Kidney epithelial cell (primary cell): ENCODE measurements at places on chromosomes 13 and 19. TPM values are rescaled to one million over a fixed set of nuclear protein-coding genes. Genes with fewer than 3 reads are reported as not detected.

GRCh38 chr13:43044720-43045301 lies 21.4 kb downstream of the DNAJC15 start:
- no peak for DNase-seq

- no peak for DNase-seq
These were observed 17.8 kb upstream of the ZNF730 start for GRCh38 chr19:23098988-23099387.

- no peak for DNase-seq
These were observed 72.8 kb downstream of the GNG7 start for GRCh38 chr19:2629491-2630351.

- no peak for DNase-seq
These were observed 64.8 kb upstream of the DOCK9 start for GRCh38 chr13:99042521-99043250.

- no peak for DNase-seq
These were observed 665.6 kb upstream of the ARGLU1 start for GRCh38 chr13:107233541-107233940.

- DNase-seq, result no peak
These were observed 13.9 kb downstream of the FCHO1 start for GRCh38 chr19:17765069-17765618.

Gene GARIN5B
- 0.07 TPM in 1 of 2 replicates, not detected in the other for total RNA-seq

Gene HSPB6
- 0.17 and 0.82 TPM in 2 replicates for total RNA-seq

Gene OR10H1
- not detected in 2 replicates for total RNA-seq
